NCI-H345 (cell line): ENCODE measurements at places on chromosomes 4 and X.

DNA sequence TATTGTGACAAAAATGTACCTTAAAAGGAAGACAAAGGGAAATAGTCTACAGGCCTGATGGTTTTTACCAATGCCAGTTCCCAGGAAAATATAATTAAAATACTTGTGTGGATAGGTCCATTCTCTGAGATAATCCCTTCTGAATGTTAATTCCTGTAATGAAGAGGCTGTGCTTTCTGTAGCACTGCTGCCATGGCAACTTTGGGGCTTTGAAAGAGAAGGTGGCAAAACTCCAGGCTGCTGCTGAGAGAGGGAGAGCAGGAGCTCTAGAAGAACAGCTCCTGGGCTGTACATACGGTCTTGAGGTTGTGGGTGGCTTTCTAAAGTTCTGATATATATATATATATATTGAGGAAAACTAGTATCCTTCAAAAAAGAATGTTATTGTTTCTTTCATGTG is 125.4 kb downstream of the PDLIM5 start:
- peak; percentile 38 for DNase-seq

DNA sequence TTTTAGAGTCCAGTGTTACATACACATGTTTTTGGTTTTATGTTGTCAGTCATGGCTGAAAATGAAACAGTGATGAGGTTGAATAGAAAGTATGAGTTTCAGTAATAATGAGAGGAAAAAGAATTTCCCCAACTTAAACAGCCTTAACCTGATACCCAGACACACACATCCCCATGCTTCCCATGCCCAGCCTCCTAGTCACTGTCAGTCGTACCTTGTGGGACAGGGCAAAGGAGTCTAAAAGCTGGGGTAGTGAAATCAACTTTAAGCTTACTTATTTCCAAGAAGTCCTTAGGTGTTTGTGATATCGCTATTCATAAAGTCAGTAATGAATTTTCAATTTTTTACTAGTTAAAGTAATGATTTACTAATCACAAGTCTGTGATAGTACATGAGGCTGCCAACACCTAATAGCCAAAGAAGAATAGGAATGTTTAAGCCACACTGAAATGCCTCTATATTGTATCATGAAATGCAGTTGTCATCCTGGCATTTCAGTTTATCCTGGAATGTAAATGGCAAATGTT is 24.3 kb upstream of the GPR34 start:
- DNase-seq, result no peak

DNA sequence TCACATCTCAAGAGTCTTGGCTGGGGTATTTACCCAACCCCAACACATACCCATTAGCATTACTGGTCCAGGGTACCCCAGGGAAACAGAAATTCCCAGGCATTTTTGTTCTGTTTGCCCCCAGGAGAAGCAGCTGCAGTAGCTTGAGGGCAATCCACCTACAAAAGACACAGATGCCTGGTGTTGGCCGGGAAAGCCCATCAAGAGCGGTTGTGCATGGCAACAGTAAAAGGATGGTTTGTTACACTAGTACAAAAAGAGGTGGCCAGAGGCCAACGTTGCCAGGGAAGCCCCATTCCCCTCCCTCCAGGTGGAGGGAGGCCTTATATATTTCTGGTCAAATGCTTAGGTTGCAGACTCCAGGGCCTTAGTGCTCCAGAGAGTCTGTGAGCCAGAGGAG is 637.8 kb downstream of the BCOR start:
- DNase-seq, result peak; percentile 82

DNA sequence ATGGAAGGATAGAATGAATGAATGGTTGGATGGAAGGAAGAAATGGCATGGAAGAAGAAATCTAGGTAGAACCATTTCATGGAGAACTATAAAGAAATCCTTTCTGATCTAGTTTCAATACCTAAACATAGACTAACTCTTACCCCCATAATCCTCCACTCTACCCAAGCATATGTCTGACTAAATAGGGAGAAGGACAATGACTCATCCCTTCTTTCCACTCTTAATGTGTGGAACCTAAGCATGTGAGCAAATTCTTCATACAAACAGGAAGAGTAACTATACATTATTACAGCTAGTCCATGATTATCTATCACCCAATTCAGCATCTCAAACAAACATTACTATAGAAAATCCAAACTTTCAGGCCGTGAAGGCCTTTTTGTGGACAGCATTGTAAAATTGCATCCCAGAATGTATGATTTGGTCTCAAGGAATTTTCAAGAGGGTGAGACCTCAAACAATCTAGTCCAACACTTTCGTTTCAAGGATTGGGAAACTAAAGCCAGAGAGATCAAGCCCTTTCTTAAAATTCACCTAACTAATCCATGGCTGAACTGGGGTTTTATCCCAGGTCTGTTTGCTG is 11.2 kb downstream of the C1QTNF7 start:
- DNase-seq, result no peak

DNA sequence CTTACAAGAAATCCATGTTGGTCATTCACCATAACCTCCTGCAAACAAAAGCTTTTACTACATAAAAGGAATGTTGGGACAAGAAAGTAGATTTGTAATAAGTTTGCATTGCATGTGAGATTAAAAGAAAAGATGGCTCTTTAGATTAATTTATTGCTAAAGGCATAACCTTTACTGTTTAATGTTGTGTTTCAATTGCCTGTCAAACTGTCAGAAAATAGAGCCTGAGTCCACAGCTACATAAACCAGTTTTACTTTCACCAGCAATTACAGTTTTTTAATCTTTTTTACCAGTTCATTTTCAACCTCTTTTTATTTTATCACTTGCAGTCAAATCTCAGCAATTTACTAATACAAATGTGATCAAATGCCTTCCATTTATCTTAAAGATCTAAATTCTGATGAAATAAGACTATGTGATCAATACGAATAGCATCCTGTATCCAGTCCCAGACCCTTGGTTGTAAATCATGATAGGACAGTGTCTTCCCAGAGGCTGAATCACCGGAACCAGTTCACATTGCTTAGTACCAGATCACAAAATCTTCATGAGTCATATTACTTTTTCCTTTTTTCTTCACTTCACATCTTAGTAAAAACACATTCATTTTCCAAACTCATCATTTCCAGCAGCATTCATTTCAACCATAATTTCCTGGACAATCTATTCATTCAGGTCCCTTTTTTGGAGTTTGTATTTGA is 95.4 kb upstream of the FRG1 start:
- no peak for DNase-seq

DNA sequence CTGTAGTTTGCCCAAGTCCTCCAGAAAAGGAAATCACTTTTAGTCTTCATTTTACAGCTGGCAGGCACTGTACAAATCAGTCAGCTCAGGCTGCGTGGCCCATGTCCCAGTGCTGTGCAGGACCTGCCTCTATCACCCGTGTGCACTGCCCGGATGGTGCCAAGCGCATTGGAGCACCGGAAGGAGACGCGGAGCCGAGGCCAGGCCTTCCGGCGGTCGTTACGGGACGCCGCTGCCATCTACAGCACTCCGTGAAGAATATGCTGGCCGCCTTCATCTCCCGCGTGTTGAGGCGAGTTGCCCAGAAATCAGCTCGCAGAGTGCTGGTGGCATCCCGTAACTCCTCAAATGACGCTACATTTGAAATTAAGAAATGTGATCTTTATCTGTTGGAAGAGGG is at the start of gene PDHA2:
Gene PDHA2 (plus strand): TSS at position 203 of the 400 bp plus-strand sequence. CDS start 58 bp downstream, at position 261.
- DNase-seq, result no peak

DNA sequence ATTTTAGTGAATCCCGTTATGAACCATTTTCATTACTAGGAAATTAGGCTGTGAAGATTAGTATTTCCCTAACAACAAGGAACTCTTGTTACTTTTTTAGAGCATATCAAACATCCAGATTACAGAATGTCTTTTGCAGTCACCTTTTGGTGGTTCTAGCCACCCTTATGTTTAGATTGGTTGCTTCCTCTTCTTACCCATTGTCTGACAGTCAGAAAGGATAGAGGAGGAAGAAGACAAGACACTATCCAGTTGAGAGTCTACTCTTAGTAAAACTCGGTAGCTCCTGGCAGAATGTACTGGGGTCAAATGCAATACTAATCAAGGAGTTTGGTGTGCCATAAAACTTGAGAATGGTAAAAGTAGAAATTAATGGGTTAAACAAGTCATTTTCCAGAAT is 1.6 kb upstream of the GUCY1A1 start:
- DNase-seq, result no peak
